ENCODE measurements at places on chromosomes 12 and 14.
A peak's percentile ranks its signal among the peaks of the same experiment; 100 is the strongest.

GRCh38 chr14:22434030-22434429, 155.0 kb downstream of the DAD1 start:
- no peak for DNase-seq

GRCh38 chr12:49322367-49322707, 718 bp upstream of the TROAP start:
- DNase-seq: no peak

DNA sequence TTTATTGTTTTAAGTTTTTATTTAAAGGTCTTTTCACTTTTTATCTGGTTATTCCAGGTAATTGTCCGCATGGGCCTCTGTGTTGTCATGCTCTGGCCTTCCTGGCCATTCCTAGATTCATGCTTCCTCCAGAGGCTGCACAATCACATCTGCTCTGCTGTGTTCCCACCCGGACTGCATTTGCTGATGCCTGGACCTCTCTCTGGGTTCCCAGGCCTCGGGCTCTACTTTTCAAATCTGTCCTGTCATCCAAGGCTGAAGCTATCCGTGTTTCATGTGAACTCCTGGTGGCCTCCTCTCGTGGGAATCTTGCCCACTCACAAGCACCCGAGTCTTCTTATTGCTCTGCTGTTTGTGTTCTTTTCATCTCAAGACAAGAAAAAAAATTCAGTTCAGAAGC, 16.1 kb upstream of the VDR start:
- no peak for DNase-seq

DNA sequence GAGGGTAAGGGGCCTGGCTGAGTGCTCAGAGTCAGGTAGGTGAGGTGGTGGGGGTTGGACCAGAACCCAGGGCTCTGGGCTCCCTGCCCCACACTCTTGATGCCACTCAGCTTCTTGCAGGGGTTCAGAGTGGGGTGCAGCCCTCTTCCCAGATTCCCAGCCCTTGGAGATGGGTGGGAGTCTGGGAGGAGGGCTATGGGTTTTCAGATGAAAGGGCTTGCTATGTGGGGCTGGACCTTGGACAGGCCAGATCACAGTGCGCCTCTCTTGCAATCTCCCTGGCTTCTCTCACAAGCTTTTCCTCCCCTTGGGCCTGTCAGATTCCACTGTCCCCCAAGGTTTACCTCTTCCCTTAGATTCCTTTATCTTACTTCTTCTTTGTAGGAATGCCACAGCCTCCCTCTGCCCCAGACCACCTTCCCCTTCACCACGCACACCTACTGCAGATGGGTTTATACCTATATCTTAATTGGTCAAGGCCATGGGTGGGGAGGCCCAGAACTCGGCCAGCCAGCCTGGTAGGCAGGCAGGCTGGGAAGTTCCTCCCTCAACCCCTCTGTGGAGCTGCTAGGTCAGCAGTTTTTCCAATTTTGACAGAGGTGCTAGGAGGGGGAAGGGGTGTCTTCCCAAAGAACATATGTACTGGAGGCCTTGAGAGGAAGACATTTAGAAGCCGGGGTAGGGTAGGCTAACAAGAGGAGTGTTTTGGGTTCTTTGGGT, 1.4 kb downstream of the NYNRIN start:
- no peak for DNase-seq

DNA sequence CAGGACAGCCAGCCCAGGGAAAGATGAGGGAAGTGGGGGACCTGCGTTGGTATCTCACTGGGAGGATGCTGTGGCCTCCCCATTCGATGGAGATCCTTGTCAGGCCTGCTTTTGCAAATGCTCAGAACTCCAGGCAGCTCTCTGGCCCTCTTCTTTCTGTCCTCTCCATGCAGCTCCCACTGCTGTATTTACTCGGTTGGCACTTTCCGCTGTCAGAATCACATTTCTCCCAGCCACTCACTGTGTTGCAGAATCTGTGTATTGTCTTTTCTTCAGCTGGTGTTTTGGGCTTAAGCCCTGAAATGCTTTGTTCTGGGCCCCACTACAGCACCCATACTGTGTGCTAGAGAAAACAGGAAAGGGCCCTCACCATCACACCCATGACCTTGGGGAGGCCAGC, 401.1 kb downstream of the RGS6 start:
- DNase-seq: no peak

DNA sequence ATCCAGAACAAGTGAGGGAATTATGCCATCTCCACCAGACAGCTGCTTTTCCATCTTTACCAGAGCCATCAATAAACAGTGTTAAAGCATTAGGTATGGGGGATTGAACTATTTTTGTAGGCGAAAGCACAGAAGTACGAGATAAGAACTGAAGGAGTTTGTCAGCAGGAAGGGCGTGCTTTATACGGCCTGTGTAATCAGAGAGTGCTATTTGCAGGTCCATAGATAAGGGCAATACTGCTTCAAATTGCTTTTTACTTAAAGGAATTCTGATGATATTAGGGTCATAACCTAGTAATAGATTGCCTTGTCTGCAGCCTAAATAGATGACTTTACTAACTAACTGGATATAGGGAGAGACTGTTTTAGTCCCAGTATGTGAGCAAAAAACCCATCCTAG, 20.3 kb upstream of the CLEC4E start:
- DNase-seq: no peak

- no peak for DNase-seq
Observed at GRCh38 chr14:105193916-105194782, 13.0 kb upstream of the NUDT14 start.

DNA sequence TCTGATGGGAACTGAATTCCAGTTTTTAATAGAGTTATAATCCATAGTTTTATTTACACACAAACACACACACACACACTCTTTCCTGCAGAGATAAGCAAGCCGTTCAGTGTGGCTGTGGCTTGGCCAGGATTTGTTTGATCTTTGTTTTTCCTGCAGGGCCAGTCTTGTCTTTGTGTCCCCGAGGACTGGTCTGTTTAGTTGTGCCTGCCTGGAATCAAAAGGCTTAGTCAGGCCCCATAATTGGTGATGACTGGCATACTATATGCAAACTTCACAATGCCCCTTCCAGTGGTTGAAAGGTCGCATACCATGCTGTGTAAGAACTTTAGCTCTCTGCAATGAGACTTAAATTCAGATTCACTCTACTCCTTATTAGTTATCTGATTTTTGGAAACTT, 26.0 kb downstream of the WBP11 start:
- DNase-seq: no peak

- no peak for DNase-seq
Observed at GRCh38 chr12:123502163-123502704, 31.3 kb downstream of the RILPL1 start.

GRCh38 chr12:10140001-10140400, 10.0 kb upstream of the CLEC7A start:
- peak; percentile 16 for DNase-seq

GRCh38 chr14:95841668-95842067, 35.0 kb upstream of the TUNAR start:
- DNase-seq: no peak

DNA sequence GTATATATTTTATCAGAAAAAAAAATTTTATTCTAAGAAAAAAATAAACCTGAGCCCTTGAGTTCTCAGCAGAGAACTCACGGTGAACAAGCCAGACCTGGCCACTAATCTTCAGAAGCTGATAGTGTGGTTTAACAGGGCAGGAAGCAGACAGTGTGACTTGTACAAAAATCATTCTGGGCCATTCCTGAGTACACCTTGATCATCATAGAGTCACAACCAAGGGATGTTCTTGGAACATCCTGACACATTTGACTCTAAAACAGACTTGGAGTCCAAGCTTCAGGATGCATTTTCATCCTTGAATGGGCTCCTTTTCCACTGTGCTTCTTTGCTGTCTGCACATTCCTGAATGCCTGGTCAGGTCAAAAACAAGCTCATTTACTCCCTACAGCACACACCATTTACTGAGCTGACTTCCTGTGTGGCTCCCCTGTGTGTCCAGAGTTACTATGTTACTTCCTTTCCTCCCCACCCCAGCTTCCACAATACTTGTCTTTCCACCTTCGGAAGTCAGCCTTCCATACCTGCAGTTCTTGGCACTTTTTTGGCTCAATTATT, 112.0 kb downstream of the ANO6 start:
- no peak for DNase-seq

GRCh38 chr14:31920001-31920400, 157.1 kb upstream of the ARHGAP5 start:
- no peak for DNase-seq

- DNase-seq: no peak
Observed at GRCh38 chr12:30701056-30701455, 5.4 kb upstream of the IPO8 start.

DNA sequence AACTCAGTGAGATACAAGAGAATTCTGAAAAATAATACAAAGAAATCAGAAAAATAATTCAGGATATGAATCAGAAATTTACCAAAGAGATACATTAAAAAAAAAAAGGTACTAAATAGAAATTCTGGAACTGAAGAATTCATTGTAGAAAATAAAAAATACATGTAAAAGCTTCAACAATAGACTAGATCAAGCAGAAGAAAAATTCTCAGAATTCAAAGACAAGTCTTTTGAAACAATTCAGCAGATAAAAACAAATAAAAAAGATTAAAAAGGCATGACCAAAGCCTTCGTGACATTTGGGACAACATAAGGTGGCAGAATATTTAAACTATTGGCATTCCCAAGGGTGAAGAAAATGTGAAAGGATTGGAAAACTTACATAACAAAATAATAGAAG, 133.1 kb upstream of the CNOT2 start:
- no peak for DNase-seq

GRCh38 chr14:63996016-63996415, 143.2 kb downstream of the SYNE2 start:
- no peak for DNase-seq

GRCh38 chr12:103102225-103102744, 144.8 kb downstream of the ASCL1 start:
- DNase-seq: no peak

DNA sequence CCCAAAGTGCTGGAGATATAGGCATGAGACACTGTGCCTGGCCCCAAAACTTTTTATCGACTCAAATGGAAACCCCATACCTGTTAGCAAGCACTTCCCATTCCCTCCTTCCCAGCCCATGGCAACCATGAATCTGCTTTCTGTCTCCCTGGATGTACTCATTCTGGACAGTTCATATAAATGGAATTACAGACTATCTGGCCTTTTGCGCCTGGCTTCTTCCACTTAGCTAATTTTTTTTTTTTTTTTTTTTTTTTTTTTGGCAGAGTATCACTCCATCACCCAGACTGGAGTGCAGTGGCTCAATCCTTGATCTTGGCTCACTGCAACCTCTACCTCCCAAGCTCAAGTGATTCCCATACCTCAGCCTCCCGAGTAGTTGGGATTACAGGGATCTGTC, 134.5 kb upstream of the MED13L start:
- no peak for DNase-seq

DNA sequence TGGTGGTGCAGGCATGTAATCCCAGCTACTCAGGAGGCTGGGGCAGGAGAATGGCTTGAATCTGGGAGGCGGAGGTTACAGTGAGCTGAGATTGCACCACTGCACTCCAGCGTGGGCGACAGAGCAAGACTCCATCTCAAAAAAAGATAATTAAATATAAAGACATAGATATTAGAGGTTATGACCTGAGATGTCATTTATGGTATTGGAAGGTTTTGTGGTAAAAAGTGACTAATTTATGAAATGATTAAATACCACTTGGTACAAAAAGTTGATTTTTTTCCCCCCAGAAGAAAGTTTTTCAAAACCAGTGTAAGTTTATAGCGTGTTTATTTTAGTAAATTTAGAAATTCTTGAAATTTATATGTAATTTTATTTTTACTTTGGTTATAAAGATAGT, 4.3 kb downstream of the AEBP2 start:
- DNase-seq: no peak

DNA sequence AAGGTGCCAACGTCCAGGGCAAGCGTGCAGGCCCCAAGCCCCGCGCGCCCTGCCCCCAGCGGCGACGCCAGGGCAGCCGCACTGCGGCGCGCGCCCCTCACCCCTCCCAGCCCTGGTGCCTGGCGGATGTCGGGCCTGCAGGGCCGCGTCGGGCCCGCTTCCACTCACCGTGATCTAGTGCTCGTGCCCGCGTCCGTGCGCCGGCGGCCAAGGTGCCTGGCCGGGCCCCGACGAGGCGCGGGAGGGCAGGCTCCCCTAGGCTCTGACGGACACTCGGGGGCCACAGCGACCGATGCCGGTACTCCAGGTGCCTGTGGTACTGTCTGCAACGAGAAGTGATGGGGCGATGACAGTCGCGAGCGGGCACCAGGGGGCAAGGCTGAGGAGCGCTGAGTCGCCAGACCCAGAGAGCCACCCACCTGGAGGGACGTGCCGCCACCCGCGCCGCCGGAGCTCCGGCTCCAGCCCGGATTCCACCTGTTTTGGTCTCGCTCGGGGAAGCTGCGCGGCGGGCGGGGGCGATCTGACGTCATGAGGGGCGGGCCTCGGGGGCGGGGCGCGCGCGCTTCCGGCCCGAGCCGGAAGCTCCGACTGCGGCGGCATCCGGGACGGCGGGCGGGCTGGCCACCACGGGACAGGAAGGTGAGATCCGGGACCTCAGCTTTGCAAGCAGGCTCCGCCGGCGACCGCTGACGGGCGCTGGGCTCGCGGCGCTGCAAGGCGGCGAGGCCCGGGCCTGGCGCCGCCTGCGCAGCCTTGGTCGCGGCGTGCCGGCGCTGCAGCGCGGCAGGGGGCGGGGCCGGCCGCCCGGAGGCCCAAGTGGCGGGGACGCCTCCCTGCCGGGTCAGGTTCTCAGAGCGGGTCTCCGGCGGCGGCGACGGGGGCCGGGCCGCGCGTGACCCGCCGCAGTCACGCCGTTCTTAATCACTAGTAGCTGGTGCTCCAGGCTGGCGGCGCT, at the start of the genes LYSET and MOAP1:
LYSET (plus strand) TSS at position 927 of the 958 bp plus-strand sequence. CDS start 89 bp downstream, outside the sequence.
MOAP1 (minus strand) TSS at position 507 of the 958 bp plus-strand sequence. CDS start 655 bp downstream, outside the sequence.
- peak; percentile 85 for DNase-seq

- no peak for DNase-seq
Observed at GRCh38 chr14:87030197-87030596, 962.8 kb downstream of the GALC start.

DNA sequence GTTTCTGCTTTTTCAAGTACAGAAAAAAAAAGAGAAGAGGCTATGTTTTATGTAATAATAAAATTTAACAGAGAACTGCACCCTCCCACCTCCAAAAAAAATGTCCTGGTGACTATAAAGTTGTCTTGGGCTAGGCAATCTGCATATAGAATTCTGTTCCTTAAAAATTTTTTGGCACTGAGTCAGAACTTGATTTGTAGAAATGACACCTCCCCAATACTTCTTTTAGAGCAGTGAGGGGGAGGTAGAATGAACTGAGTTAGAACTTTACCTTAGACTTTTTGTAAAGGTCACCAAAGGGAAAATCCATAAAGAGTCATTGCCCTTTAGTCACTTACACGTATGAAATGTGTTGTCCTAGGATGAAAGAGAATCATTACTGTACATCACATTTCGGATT, 80.0 kb downstream of the BTG1 start:
- no peak for DNase-seq

- no peak for DNase-seq
Observed at GRCh38 chr12:24860546-24860945, 88.4 kb downstream of the BCAT1 start.

Data from stimulated activated naive CD4-positive, alpha-beta T cell (primary cell).